ENCODE measurements at places on chromosomes 11 and 22. TPM values are rescaled to one million over a fixed set of nuclear protein-coding genes. Genes with fewer than 3 reads are reported as not detected.

The TMEM218 gene
- total RNA-seq = 34.6 TPM

The TSPAN18 gene
- total RNA-seq = 22.1 TPM

The KCNK4 gene
- 0.71 TPM for total RNA-seq

The OR52N4 gene
- total RNA-seq = not detected

The HBG1 gene
- not detected for total RNA-seq

DNA sequence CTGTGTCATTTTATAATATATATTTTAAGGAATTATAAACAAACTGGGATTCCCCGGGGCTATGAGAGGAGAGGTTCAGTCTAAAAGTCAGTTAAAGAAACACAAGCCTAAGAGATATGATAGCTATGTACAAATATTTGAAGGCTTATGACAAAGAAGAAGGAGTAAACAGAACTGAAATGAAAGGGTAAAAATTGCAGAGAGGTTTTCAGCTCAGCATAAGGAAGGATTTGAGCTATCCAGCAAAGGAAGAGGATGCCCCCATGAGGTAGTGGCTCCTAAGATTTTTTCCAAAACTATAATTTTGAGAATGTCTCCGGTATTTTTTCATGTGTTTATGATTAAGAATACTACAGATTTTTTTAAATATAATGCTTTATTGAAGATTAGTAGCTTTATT lies 57.9 kb upstream of the ANGPTL5 start:
- DNase-seq = no peak
- H3K36me3 ChIP-seq = no peaks in the 10 kb centered on the region
- H3K27me3 ChIP-seq = no peaks in the 10 kb centered on the region
- no peak overlapping the region for H3K27ac ChIP-seq

DNA sequence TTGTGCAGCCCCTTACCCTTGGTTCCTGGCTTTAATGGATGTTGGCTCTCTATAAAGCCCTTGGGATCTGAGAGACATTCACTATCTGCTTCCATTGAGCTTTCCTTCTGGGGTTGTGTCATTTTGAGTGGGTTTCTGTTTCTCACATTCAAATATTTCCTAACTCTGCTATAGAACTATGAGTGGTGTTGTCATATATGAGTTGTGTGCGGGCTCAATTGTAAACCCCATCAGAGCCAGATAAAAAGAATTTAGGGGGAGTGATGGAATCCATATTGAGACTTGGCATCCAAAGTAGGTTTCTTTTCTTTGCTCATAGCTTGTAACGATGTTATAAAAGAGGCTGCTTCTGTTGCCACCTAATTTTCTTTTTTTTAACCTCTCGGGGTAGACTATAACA lies 41.8 kb upstream of the SPON1 start:
- H3K4me1 ChIP-seq = no peaks in the 10 kb centered on the region
- H3K27ac ChIP-seq = no peak overlapping the region
- H3K4me3 ChIP-seq = no peak overlapping the region
- no peaks in the 10 kb centered on the region for H3K36me3 ChIP-seq

GRCh38 chr22:20980523-20980922 lies 1.6 kb upstream of the LZTR1 start:
- no peaks in the 10 kb centered on the region for H3K4me1 ChIP-seq
- no peaks in the 10 kb centered on the region for H3K27me3 ChIP-seq
- no peak overlapping the region for H3K4me3 ChIP-seq
- H3K36me3 ChIP-seq = no peaks in the 10 kb centered on the region
- no peak for DNase-seq

DNA sequence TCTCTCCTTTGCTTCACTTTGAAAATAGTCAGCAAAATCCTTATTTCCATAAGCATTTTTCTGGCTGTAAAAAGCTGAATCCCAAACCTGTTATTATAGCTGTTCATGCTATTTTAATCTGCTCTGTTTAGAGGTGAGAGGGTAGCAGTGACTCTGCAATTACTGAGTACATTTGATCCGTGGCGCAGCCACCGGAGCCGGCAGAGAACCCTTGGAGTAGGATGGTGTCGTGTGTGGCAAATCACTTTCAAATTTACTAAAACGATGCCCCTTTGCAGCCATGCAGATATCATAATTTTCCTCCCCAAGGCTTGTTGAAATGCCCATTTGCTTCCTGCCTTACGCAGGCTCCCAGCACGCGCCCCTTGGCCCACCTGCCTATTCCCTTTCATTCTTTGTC lies 69.6 kb downstream of the ZBTB16 start:
- H3K27ac ChIP-seq = peak overlapping the region; percentile 20
- H3K36me3 ChIP-seq = peaks cover 41% of the 10 kb centered on the region
- peak; percentile 40 for DNase-seq
- H3K4me3 ChIP-seq = no peak overlapping the region
- H3K4me1 ChIP-seq = peaks cover 98% of the 10 kb centered on the region

DNA sequence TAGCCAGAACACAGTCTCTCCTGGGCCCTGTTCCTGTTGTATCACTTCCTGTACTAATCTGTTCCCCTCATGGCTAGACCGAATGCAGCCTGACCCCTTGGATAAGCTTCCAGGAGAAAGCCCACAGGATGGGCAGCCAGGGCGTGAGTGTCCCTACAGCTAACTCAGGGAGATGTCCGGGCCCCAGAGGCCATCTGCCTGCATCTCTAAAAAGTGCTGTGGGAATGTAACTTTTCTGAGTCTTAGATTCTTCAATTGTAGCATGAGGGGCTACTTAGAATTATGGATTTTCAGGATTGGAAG lies 7.7 kb upstream of the MALAT1 start:
- H3K27me3 ChIP-seq = no peaks in the 10 kb centered on the region
- H3K4me1 ChIP-seq = peaks cover 96% of the 10 kb centered on the region
- peak; percentile 64 for DNase-seq
- peak overlapping the region; percentile 92 for H3K27ac ChIP-seq
- no peak overlapping the region for H3K4me3 ChIP-seq
- no peaks in the 10 kb centered on the region for H3K36me3 ChIP-seq

DNA sequence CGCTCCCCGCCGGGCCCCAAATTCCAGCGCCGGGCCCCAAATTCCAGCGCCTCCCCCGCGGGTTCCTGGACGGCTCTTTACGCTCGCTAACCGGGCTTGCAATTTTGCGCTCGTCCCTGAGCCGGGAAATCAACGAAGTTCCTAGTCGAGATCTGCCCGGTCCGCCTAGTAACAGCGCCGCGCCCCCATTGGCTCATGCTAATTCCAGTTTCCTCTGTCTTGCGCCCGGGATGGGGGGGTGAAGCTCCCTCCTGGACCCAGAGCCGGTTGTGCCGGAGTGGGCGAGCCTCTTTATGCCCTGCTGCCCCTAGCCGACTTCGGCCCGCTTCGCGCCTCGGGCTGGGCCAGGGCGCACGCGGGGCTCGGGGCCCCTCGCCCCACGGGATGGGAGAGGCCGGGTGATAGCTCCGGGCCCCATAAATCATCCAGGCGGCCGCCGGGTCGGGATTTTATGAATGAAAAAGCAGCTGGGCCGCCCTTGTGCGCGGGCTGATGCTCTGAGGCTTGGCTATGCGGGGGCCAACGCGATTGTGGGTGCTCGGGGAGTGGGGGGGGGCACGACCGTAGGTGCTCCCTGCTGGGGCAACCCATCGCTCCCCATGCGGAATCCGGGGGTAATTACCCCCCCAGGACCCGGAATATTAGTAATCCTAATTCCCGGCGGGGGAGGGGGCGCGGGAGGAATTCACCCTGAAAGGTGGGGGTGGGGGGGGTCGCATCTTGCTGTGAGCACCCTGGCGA lies 1.8 kb upstream of the CCND1 start:
- peak overlapping the region; percentile 72 for H3K27ac ChIP-seq
- H3K27me3 ChIP-seq = peaks cover 46% of the 10 kb centered on the region
- no peaks in the 10 kb centered on the region for H3K4me1 ChIP-seq
- H3K4me3 ChIP-seq = peak overlapping the region; percentile 35
- H3K36me3 ChIP-seq = no peaks in the 10 kb centered on the region
- peak; percentile 91 for DNase-seq

- H3K36me3 ChIP-seq = no peaks in the 10 kb centered on the region
These were observed 1153.0 kb upstream of the TENM4 start for GRCh38 chr11:80593648-80594374.

- H3K4me1 ChIP-seq = peaks cover 86% of the 10 kb centered on the region
- no peaks in the 10 kb centered on the region for H3K36me3 ChIP-seq
- no peaks in the 10 kb centered on the region for H3K27me3 ChIP-seq
- H3K4me3 ChIP-seq = no peak overlapping the region
These were observed 3.5 kb downstream of the CBX7 start for GRCh38 chr22:39148727-39149535.

- no peaks in the 10 kb centered on the region for H3K36me3 ChIP-seq
- H3K27ac ChIP-seq = no peak within 1 kb of the TSS
- DNase-seq = no peak
These were observed at the start of gene SCGB1D2 for GRCh38 chr11:62242021-62242420. Gene SCGB1D2 (plus strand): TSS chr11:62242239. CDS start chr11:62242308, 69 bp downstream.

DNA sequence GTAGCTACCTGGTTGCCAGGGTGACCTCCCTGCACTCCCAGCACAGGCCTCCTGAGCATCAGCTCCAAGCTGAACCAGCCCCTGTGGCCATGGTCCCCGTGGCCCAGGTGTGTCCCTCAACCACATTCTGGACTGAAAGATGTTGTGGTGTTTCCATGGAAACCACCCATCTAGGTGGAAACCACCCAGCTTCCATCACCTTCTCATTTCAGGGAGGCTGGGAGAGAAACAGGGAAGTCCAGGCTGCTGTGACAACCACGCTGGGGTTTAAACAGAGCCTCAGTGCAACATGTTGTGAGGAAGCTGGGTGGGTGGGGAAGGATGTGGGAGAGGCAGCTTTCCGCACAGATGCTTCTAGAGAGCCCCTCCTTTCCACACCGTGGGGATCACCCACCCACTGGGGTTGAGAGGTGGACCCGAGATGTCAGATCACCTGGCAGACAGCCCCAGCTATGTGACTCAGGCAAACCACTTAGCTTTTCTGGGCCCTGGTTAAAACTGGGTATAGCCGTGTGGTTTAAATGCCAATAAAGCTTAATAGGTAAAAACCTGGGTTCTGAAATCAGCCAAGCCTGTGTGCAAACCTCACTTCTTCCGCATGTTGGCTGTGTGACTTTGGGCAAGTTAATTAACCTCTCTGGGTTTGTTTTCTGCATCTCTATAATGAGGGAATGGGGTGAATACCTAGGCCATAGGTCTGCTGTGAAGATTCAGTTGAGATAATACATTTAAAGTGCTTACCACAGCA lies 46.4 kb downstream of the CD82 start:
- H3K4me3 ChIP-seq = no peak overlapping the region
- DNase-seq = no peak
- H3K27me3 ChIP-seq = no peaks in the 10 kb centered on the region
- H3K27ac ChIP-seq = no peak overlapping the region
- no peaks in the 10 kb centered on the region for H3K36me3 ChIP-seq

DNA sequence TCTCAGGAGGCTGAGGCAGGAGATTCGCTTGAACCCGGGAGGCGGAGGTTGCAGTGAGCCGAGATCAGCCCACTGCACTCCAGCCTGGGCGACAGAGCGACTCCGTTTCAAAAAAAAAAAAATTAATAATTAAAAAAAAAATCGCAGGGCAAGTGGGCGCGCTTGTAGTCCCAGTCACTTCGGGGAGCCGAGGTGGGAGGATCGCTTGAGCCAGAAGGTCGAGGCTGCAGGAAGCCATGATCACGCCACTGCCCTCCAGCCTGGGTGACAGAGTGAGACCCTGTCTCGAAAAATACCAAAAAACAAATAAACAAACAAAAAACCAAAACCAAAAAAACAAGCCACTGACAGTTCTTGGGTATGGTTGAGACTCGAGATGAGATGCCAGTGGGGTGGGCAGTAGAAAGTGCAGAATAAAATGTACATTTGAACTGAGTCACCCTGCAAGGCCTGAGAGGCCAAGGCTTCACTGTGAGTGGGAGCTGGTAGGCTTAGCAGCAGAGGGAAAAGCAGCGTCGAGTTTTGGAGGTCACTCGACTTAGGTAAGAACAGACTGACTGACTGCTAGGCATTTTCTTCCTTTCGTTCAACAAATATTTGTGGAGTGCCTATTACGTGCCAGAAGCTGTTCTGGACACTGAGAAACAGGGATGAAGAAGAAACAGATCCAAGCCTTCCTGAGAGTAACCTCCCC lies 635 bp upstream of the LDHA start:
- no peak for DNase-seq
- H3K4me1 ChIP-seq = no peaks in the 10 kb centered on the region
- H3K27ac ChIP-seq = peak overlapping the region; percentile 99
- H3K27me3 ChIP-seq = no peaks in the 10 kb centered on the region
- H3K4me3 ChIP-seq = peak overlapping the region; percentile 72
- H3K36me3 ChIP-seq = peaks cover 18% of the 10 kb centered on the region

- H3K4me3 ChIP-seq = peak overlapping the region; percentile 51
- H3K27ac ChIP-seq = peak overlapping the region; percentile 94
- no peaks in the 10 kb centered on the region for H3K27me3 ChIP-seq
- peaks cover 55% of the 10 kb centered on the region for H3K4me1 ChIP-seq
These were observed 25.5 kb downstream of the SCGB1A1 start for GRCh38 chr11:62444236-62444833.

GRCh38 chr22:46373921-46374662 lies 38.6 kb downstream of the TRMU start:
- no peak for DNase-seq
- no peak overlapping the region for H3K27ac ChIP-seq
- H3K36me3 ChIP-seq = no peaks in the 10 kb centered on the region
- no peaks in the 10 kb centered on the region for H3K4me1 ChIP-seq
- peaks cover 4% of the 10 kb centered on the region for H3K27me3 ChIP-seq

GRCh38 chr11:114073828-114074381 lies 14.4 kb downstream of the ZBTB16 start:
- peaks cover 94% of the 10 kb centered on the region for H3K4me1 ChIP-seq
- H3K27me3 ChIP-seq = no peaks in the 10 kb centered on the region
- peaks cover 27% of the 10 kb centered on the region for H3K36me3 ChIP-seq
- DNase-seq = peak; percentile 64
- no peak overlapping the region for H3K4me3 ChIP-seq
